ENCODE measurements at places on chromosomes 6 and 20. TPM values are rescaled to one million over a fixed set of nuclear protein-coding genes. Genes with fewer than 3 reads are reported as not detected.

The AVP gene
- total RNA-seq = not detected

The SIRPB1 gene
- total RNA-seq = not detected

The PHACTR3 gene
- total RNA-seq = not detected

The TMEM151B gene
- not detected for total RNA-seq

The CCDC170 gene
- 3.9 TPM for total RNA-seq

The TREML2 gene
- total RNA-seq = not detected

The SLC22A7 gene
- total RNA-seq = not detected

The KCNK5 gene
- not detected for total RNA-seq

The SPDEF gene
- under 0.01 TPM for total RNA-seq

The ECT2L gene
- total RNA-seq = not detected

The RRAGD gene
- under 0.01 TPM for total RNA-seq

The LGSN gene
- 0.32 TPM for total RNA-seq

The TINAG gene
- total RNA-seq = not detected

The LCA5 gene
- 5.2 TPM for total RNA-seq

The HLA-DMA gene
- 1.9 TPM for total RNA-seq

The ZNF184 gene
- total RNA-seq = 7.1 TPM

The IDH3B gene
- total RNA-seq = 86.0 TPM

The HLA-DQA1 gene
- not detected for total RNA-seq

The SERINC1 gene
- 142 TPM for total RNA-seq

The C6orf163 gene
- 2.9 TPM for total RNA-seq

Measured in fibroblast of villous mesenchyme (primary cell).